ENCODE measurements at places on chromosomes 7 and 10.
A peak's percentile ranks its signal among the peaks of the same experiment; 100 is the strongest.

GRCh38 chr10:110141185-110141584 lies 66.2 kb upstream of the MXI1 start:
- peak; percentile 82 for DNase-seq

DNA sequence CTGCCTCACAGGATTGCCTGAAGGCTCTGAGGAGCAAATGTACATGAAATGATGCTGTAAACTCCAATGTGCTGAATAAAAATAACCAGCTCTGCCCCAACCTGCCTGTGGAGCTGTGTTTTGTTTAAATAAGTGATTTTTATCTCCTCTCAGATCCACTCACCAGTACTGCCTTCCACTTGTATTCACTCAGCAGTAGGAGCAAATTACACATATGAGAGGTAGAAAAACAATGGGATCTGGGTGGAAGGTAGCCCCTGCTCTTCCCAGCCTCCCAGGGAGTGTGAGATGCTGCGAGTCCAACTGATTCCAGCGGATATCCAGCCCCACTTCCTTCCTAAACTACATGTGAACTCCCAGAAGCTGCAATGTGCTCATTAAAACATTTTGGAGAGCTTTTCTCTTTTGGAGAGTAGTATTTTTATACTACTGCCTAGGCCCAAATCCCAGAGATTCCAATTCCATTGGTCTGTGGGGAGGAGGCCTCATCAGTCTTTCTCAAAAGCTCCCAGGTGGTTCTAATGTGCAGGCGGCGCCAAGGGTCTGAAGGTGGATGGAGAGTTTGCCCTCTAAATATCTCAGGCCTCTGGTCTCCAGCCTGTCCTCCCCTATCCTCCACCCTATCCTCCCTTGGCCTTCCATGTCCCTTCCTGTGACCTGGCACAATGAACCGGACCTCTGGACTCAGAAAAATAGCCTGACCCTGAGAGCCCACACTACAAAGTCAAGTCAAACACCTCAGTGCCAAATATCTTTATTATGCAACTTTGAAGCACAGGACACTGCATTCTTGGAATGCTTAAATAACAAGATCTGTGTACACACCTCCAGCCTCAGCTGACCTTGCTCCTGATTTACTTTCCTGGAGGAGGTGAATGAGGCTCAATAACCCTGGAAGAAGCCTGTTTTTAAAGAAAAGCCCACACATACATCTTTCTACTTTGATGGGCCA lies 46.2 kb downstream of the CPVL start:
- no peak for DNase-seq

GRCh38 chr7:12771378-12771877 lies 84.0 kb downstream of the ARL4A start:
- no peak for DNase-seq

- DNase-seq = peak; percentile 87
These were observed 124.9 kb downstream of the SND1 start for GRCh38 chr7:127776776-127777386.

- peak; percentile 97 for DNase-seq
These were observed 15.2 kb upstream of the PPP2R2D start for GRCh38 chr10:131885391-131886165.

DNA sequence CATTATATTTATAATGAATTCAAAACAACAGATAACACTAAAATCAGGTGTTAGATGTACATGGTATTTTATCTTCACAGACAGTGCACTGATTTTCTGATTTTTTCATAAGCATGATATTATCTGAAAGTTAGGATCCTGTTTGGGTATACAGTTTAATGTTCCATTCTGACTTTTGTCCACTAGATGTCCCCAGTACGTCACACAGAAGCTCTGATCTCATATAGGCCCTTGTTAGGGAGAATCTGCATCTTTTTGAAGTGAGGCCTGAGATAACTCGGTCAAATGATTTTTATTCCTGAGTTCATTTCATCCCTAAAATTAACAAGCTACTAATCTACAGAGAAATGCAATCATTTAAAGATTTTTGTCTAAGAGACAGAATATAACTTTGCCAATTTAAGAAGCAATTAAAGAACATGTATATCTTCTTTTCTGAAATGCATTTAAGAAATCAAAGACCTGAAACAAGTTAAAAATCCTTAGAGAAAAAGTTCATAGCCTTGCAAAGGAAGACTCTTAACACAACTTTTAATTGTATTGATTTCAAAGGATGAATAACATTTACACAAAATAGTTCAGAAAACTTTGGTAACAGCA lies 72.0 kb upstream of the TES start:
- peak; percentile 68 for DNase-seq

GRCh38 chr7:39607865-39608264 lies 15.5 kb upstream of the RALA start:
- DNase-seq = no peak

DNA sequence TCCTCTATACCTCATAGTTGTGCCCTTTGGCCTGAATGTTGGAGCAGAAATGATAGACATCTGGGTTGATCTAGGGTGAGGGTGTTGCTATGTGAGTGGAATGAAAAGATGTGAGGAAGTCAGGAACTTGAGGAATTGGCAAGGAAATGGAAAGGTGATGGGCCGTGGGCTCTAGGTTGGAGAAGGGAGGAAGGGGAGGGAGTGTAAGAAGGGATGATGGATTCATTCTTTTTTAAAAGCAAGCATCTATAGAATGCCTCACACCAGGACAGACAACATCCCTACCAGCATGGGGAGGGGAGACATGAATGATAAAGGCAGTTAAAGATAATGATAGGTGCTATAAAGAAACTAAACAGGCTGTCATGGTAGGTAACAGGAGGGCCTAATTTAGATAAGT lies 168.1 kb downstream of the WNT2 start:
- DNase-seq = no peak

All from osteoblast (primary cell).